ENCODE measurements at places on chromosomes 4 and X.

DNA sequence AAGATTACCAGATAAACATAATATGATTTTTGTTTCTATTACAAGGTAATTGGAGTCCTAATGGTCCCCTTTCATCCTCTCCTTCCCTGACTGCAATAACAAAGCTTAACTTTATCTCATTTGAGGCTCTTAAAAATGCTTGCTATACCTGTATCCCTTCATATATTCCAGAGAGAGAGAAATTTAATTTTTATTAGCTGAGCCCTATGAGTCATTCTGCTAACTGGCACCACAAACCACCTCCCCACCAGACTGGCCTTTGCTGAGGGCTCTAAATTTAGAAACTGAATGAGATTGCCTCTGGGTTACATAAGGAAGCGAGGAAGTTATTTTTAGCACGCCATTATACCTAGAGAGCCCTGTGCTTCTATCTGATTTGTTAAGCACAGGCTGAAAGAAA lies 27.4 kb downstream of the CBLL2 start:
- DNase-seq, result no peak

GRCh38 chr4:67770422-67770821 lies 16.2 kb upstream of the GNRHR start:
- DNase-seq, result no peak

DNA sequence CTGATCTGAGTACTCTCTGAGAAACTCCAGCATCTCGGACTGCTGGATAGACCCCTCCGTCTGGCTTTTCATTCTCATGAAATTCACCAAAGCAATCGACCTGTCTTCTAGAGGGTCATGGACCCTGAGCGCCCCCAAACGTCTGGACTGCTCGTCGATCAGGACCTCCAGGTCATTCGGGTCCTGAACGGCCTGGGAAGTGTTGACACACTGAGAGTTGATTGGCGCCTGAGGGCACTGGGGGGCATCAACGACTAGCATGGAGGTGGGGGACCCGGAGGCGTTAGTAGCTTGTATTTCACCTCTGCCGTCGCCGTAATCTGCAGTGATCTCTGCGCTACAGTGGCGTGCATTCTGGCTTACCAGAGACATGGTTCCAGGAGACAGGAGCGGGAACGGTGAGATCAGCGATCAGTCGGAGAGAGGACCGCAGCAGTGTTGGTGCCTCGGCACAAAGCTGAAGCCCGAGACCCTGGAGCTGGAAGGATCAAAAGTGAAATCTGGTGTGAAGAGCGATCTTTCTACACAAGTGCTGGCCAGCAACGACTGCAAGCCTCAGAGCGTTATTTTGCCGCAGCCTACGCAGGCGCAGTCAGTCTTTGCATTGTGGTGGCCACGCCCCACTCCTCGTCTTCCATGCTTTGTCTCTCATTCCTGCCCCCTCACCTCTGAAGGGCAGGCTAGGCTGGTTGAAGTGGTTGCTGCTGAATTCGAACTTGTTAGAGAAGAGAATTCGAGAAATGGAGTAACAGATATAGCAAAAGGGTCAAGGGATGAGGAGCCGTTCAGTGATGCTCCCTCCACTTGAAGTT lies at the start of gene MAGEE2:
MAGEE2 (minus strand) TSS at position 575 of the 812 bp plus-strand sequence; CDS start at position 372, 203 bp downstream.
- no peak for DNase-seq

GRCh38 chr4:52659722-52660261 lies 691 bp upstream of the USP46 start:
- DNase-seq, result no peak

DNA sequence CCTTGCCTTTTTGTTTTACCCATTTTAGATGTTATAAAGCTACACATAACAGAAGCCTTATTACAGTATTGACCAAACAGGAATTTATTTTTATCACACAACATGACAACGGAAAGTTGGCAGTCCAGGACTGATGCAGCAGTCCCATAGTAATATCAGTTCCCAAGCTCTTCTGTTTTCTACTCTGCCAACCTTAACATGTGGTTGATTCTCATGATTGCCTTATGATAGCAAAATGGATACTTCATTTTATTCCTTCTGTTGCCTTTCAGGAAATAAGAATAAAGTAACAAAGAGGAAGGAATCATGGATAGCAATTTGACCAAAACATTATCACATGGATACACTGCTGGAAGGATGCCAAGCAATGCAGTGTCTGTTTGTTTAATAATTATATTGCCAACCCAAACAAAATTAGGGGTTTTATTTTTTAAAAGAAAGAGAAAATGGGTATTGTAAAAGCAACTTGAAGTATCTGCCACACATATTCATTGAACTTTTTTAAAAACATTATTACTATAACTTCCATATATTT lies 275.7 kb downstream of the STPG2 start:
- no peak for DNase-seq

DNA sequence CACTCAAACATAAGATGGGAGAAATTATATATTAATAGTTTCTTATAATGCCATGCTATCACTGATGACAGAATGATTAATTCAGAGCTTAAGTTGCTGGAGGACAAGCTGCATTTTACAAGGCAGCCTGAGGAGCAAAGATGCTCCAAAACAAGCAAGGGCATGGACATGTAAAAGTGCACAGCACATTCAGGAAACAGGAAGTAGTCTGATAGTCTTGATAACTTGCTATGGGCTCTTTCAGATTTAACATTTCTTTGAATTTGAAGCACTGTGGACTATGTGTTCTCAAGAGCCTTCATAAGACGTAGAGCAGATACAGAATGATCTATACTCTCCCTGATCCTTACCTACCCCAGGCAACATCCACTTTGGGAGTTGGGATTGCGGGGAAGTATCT lies 50.0 kb downstream of the AMMECR1 start:
- no peak for DNase-seq

- DNase-seq, result no peak
Measured at GRCh38 chrX:1417921-1418771, 26.2 kb upstream of the SLC25A6 start.

GRCh38 chr4:37542706-37543105 lies 143.5 kb downstream of the RELL1 start:
- no peak for DNase-seq

- no peak for DNase-seq
Measured at GRCh38 chrX:11073381-11073780, 37.8 kb upstream of the HCCS start.

DNA sequence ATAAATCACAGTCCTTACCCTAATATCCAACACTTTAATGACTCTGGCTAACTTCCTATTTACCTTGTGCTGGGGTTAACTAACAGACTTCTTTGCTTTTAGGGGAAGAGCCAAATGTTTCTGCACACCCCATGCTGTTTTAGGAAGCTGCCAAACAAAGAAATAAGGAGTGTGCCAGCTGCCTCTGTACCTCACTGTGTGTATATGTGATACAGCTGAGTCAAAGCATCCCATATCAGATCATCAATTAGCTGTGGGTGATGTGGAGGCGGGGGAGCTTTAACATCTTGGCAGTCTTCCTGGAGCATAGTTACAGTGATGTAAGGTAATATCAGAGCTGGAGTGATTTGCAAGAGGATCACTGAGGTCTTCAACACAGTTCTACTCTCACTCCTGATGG lies 95.4 kb downstream of the COL25A1 start:
- no peak for DNase-seq

GRCh38 chr4:184890499-184890898 lies 64.7 kb upstream of the ACSL1 start:
- no peak for DNase-seq

- DNase-seq, result no peak
Measured at GRCh38 chr4:22439947-22440346, 75.9 kb downstream of the ADGRA3 start.

- no peak for DNase-seq
Measured at GRCh38 chrX:134571796-134572195, 86.5 kb downstream of the PLAC1 start.

- no peak for DNase-seq
Measured at GRCh38 chr4:99927566-99927965, 18.9 kb downstream of the DNAJB14 start.

DNA sequence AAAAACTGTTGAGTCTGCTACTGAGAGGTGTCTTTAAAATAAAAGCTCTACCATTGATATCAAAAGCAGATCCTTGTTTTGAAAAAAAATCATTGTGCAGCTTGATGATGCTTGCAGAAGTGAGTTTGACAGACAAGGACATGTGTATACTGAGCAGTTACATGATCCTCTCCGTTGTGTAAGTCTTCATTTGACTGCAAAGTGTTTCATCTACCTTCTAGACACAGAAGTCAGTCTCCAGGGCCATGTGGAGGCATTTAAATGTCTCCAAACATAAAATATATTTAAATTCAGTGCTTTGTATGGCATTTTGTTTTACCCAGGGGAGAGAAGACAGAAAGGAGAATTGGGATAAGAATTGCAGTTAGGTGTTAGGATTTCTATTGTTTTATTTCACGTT lies 107.8 kb upstream of the MYOZ2 start:
- DNase-seq, result no peak

DNA sequence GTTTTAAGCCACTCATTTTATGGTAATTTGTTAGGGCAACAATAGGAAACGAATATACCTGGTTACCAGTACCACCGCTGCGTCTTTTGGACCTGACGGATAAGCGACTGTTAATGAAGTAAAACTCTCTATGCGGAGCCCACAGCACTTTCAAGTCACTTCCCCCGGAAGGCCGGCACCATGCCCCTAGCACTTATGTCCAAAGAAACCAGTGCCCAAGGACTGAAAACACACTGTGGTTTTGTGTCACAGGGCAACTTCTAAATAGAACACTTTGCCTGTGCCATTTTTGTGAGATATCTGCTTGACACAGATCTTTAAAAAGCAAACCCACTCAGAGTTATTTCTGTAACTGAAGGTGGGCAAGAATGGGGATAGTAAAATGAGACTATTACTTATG lies 22.7 kb downstream of the SH3KBP1 start:
- no peak for DNase-seq
